ENCODE measurements at places on chromosomes 2 and 18. TPM values are rescaled to one million over a fixed set of nuclear protein-coding genes. Genes with fewer than 3 reads are reported as not detected.

DNA sequence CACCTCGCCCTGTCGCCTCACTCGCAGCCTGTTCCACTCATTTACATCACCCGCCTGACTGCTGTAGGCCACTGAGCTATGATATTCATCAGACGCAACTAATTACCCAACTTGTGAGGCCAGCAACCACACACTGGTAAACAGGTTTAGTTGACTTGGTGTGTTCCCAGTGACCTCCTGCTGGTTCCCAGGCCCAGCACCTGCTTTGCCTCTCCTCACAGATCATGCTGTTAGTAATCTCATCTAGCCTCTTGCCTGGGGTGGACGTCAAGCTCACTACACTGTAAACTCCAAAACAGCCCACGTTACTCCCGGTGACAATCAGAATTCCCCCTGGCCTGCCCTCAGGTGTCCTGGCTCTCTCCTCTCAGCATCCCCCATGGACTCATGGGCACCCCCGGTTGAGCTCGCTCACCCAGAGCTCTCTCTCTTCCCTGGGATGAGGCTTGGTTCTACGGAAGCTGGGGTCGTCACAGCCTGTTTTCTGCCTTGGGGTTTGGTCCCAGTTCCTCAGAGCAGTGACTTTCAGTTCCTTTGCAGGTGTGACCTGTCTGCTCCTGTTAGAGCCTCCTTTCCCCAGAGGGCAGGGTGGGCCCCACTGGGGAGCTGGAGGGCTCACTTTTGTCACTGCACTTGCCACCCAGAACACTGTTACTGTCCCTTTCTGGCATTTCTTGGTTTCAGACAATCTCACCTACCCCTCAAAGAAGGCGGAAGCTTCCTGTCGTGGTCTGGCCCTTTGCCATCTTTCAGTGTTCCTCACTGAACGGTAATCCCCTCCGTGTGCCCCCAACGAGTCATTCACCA lies 40.3 kb downstream of the INPP5D start:
- DNase-seq: no peak

DNA sequence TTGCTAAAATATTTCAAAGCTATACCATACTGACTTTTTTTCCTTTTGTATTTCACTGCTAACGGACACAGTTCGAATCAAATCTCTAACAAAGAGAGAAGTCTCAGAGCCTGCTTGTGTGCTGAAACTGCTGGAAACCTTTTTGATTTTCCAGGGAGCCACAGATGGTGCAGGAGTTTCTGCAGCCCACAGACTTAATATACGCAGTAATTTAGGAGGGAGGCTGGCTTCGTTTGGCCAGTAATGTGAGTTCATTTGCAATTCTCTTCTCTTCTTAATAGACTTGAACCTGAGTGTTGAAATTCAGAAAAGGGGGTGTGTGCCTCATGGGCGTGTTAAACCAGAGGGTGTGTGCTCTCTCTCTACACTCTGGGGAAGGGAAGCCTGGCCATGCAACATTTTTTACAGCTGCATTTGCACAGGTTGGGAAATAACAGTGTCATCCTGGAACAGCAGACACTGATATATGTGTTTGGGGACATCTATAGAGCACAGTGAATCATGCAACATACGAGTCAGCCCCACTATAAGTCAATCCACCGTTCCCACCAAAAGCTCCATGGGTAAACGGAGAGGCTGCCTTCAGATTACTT lies 333.0 kb downstream of the CLIP4 start:
- DNase-seq: no peak

DNA sequence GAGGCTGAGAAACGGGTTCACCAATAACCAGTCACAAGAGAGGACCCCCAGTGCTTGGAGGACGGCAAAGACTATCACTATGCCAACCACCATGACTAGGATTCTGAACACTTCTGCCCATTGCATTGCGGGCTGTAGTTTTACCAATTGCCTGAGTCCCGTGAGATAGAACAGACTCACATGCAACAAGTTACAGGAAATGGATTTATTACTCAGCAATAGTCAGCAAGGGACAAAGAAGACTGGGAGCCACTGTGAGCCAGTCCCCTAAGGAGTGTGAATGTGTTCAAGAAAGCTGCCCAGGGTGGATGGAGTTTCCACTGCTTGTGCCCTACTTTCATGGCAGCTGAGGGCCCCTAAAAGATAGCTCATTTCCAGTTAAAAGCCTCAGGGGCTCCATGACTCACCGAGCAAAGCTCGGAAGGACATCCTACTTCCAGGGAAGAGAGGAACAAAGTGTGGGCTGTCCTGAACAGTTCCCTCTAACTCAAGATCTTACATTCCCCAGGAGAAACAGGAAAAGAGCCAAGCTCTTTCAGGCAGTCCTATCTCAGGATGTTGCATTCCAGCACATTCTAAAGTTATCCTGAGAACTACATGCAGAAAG lies 54.4 kb downstream of the SLC4A3 start:
- peak; percentile 44 for DNase-seq

- DNase-seq: no peak
Observed at GRCh38 chr2:142757111-142757510, 120.4 kb upstream of the KYNU start.

DNA sequence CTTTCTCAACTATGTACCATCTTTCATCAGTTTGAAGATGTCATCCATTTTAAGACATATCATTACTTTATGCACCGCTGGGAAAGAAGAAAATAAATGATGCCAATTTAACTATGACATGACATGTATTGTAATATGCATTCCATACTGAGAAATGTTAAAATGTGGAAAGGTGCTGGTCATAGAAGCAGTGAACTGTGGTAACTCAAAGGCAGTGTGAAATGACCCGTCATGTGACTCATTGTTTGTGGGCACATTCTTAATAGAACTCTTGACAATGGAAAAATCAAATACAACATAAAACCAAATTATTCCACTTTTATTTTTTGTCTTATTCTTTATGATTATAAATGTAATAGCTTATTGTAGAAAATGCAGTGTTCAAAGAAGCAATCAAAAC lies 455.0 kb upstream of the ST6GAL2 start:
- no peak for DNase-seq

DNA sequence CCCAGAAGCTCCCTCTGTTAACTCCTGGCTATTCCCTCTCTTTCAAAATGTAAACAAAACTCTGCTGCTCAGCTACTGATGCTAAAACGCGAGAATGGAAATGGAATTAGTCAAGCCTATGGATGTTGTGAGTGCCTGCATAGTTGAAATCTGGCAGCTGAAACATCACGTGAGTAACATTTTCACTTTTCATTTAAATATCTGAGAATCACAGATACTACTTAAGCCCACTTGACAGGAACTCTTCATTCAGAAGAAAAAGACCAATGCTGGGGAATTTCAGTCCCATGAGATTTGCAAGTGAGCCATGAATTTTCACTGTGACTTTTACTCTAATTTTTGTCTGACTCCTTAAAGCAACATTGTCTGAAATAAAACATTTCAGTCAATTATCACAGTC lies 215.3 kb upstream of the SESTD1 start:
- DNase-seq: peak; percentile 9

DNA sequence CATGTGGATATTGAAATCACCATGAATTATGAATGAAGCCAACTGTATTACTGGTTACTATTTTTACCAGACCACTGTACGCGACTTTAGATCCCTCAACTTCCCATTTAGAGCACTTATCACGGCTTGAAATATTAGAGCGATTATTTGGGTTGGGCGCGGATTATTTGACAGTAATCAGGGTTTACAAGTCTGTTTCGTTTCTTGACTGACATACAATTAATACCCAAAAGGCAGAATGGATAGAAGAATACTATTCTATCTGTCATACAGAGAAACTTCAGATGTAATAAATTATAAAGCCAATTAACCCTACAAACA lies 496 bp upstream of the NAPG start:
- no peak for DNase-seq

- peak; percentile 64 for DNase-seq
Observed at GRCh38 chr18:42047721-42048120, 92.7 kb downstream of the PIK3C3 start.

DNA sequence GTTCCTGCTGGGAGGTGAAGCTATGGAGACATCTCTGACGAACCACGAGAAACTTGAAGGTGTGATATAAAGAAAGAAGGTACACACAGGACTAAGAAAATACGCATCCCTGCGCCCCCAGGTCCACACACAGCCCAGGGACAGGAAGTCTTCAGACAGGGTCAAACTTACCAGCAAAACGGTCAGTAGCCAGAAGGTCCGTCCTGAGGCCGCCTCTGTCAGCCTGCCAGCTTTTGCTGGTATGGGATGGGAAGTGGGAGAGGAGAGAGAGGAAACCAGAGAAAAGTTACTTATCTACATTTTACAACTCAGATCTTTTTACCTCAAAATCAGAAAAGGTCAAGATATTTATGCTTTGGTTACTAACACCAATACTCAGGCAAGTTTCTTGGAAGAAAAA lies 47.2 kb downstream of the HDLBP start:
- no peak for DNase-seq

DNA sequence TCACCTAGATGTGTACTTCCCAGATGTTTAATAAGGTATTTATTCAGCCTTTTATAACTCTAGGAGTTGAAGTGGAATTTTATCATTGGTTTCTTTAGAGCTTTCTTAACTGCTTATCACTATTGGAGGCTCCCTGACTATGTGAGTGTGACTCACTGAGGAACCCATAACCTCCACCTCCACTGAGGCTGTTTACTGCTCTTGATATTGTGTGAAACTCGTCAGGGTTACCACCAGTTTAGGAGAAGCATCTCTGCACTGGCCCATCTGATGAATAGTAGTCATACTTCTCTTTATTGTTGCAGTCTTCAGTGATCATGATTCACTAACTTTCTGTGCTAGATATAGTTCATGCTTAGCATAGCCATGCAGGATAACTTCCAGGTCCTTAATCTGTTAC lies 79.6 kb upstream of the UBXN4 start:
- peak; percentile 55 for DNase-seq

DNA sequence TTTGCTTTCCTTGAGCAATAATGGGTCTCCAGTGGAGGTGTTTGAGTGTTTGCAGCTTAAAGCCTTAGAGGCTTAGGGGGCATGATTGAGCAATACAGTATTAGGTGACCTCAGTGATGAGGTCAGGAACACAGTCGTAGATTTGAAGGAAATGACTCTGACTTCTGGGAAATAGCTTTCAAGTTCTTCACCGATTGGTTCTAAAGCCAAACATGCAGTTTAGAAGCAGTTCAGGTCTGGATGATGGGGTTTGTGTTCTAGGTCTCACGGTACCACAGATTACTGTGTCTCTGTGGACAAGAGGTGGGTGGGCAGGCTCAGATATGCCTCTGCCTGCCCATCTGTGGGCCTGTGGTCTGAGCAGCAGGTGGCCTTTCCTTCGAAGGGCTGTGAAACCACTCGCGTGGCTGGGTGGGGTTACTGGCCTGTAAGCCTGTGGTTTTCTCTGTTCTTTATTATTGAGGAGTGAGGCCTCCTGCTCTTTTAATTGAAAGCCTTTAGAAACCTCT lies 7.8 kb downstream of the MTHFD2 start:
- peak; percentile 65 for DNase-seq

- no peak for DNase-seq
Observed at GRCh38 chr18:22040533-22040932, 128.9 kb upstream of the GATA6 start.

- no peak for DNase-seq
Observed at GRCh38 chr2:231679908-231680284, 28.4 kb upstream of the PTMA start.

DNA sequence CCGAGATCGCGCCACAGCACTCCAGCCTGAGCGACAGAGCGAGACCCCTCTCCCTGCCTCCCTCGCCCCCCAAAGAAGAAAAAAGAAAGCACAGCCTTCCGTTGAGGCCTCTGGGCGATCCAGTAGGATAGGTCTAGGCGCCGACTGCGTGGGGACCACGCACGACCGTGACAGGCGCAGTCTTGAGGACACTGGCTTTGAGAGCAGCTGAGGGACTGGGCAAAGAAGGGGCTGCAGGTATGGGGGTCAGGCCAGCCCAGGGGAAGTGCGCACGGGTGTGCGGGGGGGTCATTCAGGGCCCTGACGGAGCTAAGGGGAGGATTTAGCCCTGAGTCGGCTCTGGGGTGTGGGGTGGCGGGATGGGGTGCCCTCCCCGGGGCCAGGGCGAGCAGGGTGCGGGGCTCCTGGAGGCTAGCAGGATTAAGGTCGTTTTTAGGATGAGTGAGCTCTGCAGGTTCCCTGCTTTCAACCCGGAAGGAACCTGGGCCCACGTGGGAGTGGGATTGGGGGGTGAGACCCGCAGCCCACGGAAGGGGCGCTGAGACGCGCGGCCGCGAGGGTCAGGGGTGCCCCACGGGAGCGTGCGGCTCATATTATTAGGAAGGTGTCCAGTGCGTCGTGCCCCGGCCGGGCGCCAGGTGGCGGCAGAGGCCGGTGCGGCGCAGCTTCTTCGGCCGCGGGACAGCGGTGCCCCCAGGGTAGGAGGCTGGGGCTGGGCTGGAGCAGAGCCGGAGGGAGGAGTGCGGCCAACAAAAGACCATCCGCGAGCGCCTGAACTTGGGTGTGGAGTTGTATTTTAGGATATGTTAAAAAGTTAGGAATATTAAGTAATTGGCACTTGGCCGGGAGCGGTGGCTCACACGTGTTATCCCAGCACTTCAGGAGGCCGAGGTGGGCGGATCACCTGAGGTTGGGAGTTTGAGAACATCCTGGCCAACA lies 20.5 kb upstream of the ZNF236 start:
- peak; percentile 35 for DNase-seq

DNA sequence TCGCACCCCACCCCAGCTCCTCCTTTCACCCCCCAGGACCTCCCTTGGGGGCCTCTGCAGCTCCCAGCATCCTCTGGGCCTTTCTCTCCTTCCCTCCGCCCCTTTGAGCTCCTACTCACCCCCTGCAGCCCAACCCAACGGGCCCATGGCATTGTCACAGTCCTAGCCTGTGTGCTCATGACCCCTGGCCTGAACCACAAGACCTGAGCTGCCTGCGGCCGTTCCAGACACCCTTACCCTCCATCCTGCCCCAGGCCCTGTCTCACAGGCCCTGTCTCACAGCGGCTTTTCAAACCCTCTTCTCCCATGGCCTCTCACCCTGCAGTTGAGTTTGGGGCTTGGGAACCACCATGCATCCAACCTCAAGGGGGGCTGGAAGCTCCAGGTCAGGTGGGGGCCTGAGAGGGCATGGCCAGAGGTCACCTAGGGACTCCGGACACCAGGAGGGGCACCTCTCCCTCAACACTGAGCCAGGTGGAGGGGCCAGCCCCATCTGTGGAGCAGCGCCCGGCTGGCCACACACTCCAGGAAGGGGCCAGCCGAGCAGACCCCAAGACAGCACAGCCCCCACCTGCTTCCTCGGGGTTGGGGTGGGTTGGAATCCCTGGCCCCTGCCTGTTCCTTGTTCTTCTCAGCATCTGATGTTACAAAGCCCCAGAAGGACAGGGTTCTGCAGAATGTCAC lies 6.9 kb downstream of the MAB21L4 start:
- no peak for DNase-seq

- DNase-seq: no peak
Observed at GRCh38 chr18:59699750-59700534, 2.7 kb upstream of the CCBE1 start.

Gene TACR1
- under 0.01 TPM for total RNA-seq

Gene RUFY4
- total RNA-seq: not detected

Gene MAPRE3
- 1.8 TPM for total RNA-seq

Gene DSG1
- not detected for total RNA-seq

Gene CHST9
- total RNA-seq: not detected

Gene ERICH2
- total RNA-seq: not detected

Gene INPP4A
- total RNA-seq: 27.1 TPM

Gene NOSTRIN
- total RNA-seq: 0.18 TPM

Gene TXNDC2
- 0.18 TPM for total RNA-seq

Gene ANKRD44
- total RNA-seq: 15.6 TPM

Gene HIBCH
- total RNA-seq: 15.6 TPM

Data from IMR-90 (cell line).